ENCODE measurements at places on chromosomes 5 and 9.

DNA sequence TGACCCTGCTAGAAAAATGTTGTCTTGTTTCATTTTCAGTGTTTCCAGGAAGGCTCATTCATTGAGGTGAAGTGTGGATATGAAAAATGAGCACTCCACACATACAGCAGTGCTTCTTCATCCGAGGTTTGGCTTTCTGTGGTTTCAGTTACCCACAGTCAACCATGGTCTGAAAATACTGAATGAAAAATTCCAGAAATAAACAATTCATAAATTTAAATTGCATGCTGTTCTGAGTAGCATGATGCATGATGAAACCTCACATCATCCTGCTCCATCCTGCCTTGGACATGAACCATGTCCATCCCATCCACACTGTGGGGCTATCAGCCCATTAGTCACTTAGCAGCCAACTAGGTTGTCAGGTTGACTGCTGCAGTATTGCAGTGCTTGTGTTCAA lies 10.4 kb upstream of the SLC45A2 start:
- DNase-seq = peak; percentile 20

DNA sequence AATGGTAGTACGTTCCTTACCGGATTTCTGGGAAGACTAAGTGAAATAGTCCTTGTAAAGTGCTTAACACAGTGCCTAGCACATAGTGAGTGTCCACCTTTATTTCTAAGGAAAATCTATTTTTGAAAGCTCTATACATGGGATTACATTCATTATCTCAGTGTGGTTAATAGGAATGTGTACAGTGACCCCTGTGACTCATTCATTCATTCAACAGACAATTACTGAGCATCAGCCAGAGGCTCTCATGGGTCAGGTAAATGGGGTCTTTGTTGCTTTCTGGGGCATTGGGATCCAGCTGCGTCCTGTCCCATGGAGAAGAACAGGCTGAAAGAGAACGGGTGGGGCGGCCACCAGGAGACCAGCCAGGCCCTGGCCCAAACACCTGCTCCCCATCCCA lies 226.2 kb upstream of the TBC1D2 start:
- DNase-seq = no peak

DNA sequence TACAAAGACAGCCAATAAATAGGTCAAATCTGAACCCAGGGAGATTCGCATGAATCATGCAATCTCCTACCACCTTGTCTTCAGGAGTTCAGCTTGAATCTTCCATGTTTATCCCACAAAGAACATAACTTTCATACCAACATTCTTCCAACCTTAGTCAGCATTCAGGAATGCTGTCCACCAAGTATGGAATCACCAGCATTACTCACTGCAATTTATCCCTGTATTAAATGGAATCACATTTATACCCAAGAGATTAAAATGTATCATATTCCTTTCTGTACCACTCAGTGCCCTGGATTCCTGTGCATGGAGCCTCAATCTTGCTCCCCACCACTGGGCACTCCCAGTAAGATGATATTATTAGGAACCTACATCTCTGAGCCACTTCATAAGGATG lies 162.6 kb downstream of the GLIS3 start:
- DNase-seq = no peak

DNA sequence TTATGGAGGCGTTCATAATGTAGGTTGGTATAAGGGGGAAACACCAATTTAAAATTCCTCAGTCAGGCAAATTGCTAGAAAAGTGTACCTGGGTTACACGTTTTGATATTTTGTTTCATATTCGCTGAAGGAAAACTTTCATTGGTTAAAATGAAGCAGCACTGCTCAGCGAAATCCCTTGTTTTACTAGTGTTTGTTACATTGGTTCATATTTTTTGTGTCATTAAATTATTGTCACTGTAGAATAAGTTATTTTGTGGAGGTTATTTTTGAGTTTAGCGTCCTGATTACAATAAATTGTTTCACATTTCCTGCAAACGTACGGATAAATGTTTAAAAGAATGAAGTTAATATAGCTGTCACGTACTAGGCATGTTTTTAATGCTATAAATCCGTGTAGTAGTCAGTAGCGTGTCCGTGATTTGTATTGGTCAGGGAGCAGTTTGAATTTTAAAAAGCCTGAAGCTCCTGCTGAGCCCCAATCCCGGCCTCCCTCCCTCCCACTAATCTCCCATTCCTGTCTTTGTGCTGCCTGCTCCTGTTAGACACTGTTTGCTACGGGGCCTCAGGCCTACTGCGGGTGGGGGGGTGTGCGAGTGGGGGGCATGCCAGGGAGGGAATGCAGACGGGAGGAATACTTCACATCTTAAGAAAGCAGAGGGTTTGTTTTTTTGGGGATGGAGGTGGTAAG lies 2.0 kb downstream of the NIPBL start:
- DNase-seq = peak; percentile 79

- DNase-seq = no peak
Measured at GRCh38 chr9:134661299-134661698, 19.7 kb downstream of the COL5A1 start.

- no peak for DNase-seq
Measured at GRCh38 chr9:123954518-123955280, 24.8 kb upstream of the DENND1A start.

GRCh38 chr5:158538506-158539074 lies 561.1 kb downstream of the EBF1 start:
- DNase-seq = no peak
